ENCODE measurements at places on chromosomes 12 and 14. TPM values are rescaled to one million over a fixed set of nuclear protein-coding genes. Genes with fewer than 3 reads are reported as not detected.

DNA sequence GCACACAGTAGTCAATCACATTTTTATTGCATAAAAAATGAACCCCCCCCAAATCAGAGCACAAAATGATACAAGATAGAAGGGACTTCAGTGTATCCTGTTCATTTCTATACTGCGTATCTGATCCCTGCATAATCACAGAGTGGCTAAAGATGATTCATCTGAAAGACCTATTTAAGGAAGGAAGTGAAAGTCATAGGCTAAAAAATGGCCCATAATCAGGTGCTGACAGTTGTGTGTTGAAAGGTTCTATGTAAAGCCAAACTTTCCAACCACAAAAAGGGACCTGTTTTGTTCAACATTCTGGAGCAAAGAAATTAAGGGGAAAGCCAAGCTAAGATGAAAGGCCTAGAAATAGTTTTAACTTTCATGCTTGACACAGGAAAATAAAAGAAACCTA is 147.8 kb upstream of the ATP2B1 start:
- no peak for DNase-seq
- no peaks in the 10 kb centered on the region for H3K36me3 ChIP-seq
- H3K27ac ChIP-seq, result no peak overlapping the region
- no peak overlapping the region for H3K4me3 ChIP-seq
- H3K27me3 ChIP-seq, result no peaks in the 10 kb centered on the region

GRCh38 chr14:105069871-105070759 is 4.9 kb upstream of the GPR132 start:
- no peak overlapping the region for H3K4me3 ChIP-seq
- H3K27me3 ChIP-seq, result peaks cover 12% of the 10 kb centered on the region
- no peak overlapping the region for H3K27ac ChIP-seq

DNA sequence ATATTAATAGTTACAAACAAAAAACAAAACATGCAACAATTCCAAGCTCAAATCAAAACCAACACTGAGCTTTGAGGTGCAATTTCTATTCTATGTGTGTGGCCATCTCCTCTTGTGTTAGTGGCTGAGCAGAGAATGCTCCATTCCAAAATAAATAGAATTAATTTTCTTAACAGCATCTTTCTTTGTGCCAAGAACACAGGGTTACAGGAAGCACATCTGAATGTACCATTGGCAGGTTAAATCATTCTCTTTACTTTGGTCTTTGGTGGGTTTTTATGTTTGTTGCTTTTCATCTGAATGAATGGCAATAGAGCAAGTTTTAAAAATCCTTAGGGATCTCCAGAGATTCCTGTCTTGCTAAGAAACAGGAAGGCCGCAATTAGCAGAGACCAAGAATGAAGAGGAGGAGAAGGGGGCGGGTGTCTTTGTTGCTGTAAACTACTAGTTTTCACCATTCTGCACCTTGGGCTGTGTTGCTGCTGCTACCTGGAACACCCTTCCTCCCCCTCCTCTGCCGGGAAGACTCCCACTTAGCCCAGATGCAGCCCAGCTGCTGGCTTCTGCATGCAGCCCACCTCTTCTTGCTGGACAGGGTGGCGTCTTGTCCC is 165.0 kb downstream of the RGS6 start:
- H3K36me3 ChIP-seq, result no peaks in the 10 kb centered on the region
- DNase-seq, result no peak
- no peak overlapping the region for H3K4me3 ChIP-seq
- peaks cover 13% of the 10 kb centered on the region for H3K4me1 ChIP-seq

GRCh38 chr14:36515896-36516718 is 3.9 kb downstream of the NKX2-1 start:
- no peak overlapping the region for H3K4me3 ChIP-seq
- peaks cover 83% of the 10 kb centered on the region for H3K27me3 ChIP-seq

Gene B4GALNT1
- total RNA-seq, result 1.1 TPM

DNA sequence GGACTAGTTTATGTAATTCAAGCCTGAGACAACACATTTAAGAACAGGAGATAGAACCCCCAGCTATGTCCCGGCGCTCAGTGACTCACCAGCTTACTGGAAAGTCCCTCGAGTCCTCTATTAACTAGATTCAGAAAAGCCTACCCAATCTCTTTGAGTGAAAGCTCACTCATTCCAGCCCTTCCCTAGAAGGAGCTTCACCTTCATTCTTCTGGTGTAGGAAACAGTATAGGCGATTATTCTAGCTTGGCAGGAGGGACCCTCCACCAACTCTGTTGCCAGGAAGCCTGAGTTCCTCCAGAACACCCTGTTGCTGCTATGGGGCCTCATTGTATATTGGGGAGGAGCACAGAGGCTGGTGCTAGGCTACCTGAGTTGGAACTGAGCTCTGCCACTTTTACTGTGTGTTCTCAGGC is 57.2 kb upstream of the AEBP2 start:
- no peaks in the 10 kb centered on the region for H3K27me3 ChIP-seq
- no peak for DNase-seq
- peak overlapping the region; percentile 59 for H3K27ac ChIP-seq
- H3K36me3 ChIP-seq, result peaks cover 39% of the 10 kb centered on the region

- no peaks in the 10 kb centered on the region for H3K36me3 ChIP-seq
- peaks cover 12% of the 10 kb centered on the region for H3K4me1 ChIP-seq
- no peak for DNase-seq
Observed at GRCh38 chr12:89161557-89161956, 190.7 kb downstream of the DUSP6 start.

Gene EML5
- total RNA-seq, result 6.0 TPM

- no peak overlapping the region for H3K4me3 ChIP-seq
- DNase-seq, result no peak
- H3K4me1 ChIP-seq, result peaks cover 19% of the 10 kb centered on the region
- no peaks in the 10 kb centered on the region for H3K36me3 ChIP-seq
- no peak overlapping the region for H3K27ac ChIP-seq
- no peaks in the 10 kb centered on the region for H3K27me3 ChIP-seq
Observed at GRCh38 chr12:31342286-31342685, 16.3 kb upstream of the SINHCAF start.

DNA sequence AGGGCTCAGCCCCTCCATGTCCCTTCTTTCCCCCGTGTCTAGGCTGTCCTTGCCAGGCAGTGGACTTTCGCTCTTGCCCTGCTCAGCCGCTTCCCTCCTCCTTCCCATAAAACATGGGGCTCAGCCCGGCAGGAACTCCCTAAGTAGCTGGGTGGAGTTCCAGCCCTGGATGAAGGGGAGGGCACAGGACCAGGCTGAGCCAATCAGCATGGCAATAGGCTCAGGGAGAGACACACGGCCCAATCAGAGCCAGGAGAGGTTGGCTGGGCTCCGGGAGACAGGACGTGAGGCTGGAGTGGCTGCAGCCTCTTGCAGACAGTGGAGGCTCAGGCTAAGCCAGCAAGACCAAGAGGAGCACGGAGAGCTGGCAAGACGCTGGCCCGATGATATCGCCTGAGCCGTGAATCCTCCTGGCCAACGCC is 54.3 kb downstream of the GALNT9 start:
- H3K36me3 ChIP-seq, result no peaks in the 10 kb centered on the region
- H3K27me3 ChIP-seq, result peaks cover 62% of the 10 kb centered on the region
- no peak overlapping the region for H3K27ac ChIP-seq
- H3K4me1 ChIP-seq, result peaks cover 3% of the 10 kb centered on the region
- H3K4me3 ChIP-seq, result no peak overlapping the region

Gene CAPS2
- total RNA-seq, result 12.7 TPM
